ENCODE measurements at places on chromosomes 12 and 14.

- no peak for DNase-seq
Measured at GRCh38 chr12:52949413-52950331, 754 bp downstream of the KRT18 start.

GRCh38 chr14:89399594-89400068, 17.4 kb downstream of the FOXN3 start:
- DNase-seq, result peak; percentile 22

GRCh38 chr14:83825843-83826242, 1704.1 kb upstream of the FLRT2 start:
- DNase-seq, result no peak

DNA sequence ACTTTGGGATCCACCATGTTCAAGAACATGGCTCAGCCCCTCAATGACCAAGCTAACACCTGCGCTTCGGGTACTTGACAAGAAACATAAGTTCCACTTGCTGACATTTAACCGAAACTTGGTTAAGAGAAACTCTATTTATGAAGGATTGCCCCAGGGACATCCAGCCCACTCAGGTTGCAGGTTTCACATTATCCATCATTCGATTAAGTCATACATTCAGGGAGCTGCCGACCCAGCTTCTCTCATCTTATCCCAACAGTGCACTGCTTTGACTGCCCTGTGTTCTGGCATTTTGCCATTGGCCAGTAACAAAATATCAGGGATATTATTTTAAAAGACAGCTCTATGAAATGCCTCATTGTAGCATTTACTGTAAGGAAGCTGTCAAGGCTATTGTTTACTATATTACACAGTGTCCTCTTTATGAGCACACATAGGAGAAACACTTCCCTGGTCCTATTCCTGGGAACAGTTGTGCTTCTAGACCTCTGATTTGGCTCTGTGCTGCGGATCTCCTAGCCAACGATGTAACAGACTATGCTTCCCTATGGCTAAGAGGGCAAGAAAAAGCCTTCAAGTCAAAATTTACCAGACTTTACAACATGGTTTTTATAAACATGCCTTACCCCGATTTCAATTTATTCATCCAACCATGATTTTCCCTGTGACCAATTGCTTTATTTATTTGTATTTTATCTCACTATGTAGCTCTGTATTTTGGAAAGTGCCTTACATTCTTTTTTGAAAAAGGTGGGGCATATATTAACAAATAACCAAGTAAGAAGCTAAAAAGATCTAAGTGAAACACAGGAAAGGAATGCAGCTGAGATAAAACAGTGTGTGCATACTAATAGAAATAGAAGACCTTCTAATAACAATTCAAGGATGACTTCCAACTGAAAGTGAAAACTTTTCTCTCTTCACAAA, 109.3 kb downstream of the ITPR2 start:
- no peak for DNase-seq

DNA sequence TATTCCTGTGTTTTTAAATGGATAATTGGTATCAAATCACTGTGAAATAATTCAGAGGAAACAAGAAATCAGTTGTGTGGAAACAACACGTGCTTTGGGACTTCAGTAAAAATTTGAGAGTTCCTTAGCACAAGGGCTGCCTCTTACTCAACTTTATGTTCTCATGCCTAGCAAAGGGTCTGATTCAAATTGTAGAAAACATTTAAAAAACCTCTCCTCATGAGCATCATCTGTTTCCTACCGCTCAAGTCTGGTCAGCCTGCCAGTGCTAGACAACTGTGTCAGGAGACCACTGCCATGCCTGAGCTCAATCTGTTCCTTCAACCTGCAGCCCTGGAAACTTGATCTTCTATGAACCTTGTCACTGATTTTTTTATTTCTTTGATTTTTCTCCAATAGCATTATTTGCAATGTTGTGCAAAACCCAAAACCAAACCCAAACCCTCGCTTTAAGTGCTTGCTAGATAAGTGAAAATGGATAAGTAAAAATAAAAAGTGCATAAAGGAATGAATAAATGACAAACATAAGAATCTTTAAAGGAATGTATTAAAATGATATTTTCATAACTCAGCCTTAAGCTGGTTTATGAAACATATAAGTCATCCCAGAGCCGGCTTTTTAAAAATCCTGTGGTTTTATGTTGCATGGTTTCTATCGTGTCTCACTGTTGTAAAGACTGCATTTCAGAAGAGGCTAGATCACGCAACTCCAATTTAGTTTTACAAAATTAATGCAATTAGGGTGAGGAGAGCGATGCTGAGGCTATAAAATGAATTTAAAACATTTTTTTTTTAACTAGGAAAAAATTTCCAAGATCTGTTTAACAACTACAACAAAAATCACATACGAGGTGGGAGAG, 361.2 kb upstream of the PDE3A start:
- no peak for DNase-seq

- DNase-seq, result no peak
Measured at GRCh38 chr12:89117448-89118034, 234.8 kb downstream of the DUSP6 start.

DNA sequence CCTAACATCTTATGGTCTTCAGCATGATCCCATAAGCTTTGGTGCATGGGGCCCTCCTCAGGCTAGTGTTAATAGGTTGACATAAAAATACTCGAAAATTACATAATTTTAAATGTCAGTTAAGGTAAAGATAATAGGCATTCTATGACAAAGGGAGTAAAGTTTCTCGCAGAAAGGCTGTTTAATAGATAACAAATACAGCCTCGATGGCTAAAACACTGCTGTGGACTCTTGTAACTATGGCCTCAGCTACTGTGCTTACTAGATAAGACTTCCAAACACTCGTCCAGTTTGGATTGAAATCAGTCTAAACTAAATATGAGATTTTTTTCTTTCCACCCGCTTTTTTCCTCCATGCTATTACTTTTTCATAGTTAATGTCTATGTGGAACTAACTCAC, 23.2 kb upstream of the MGST1 start:
- DNase-seq, result no peak

DNA sequence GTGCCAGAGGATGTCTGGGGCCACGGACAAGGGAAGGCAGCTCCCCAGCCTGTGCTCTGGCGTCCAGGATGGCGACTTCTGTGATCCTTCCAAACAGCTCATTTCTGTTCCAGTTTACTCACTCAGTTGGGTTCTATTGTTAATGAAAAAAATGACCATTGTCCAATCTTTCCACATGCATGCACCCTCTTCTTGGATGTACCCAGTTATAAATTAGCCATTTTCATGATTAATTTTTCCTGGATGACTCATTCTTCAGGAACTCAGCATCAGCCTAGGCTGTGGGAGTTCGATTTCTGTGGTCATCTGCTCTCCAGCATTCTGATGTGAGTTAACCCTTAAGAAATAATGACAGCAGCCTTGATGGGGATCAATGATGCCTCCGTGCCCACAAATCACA, 926.8 kb downstream of the BCL11B start:
- no peak for DNase-seq

All from CD8-positive, alpha-beta T cell (primary cell).